ENCODE measurements at places on chromosomes 7 and 10.

- DNase-seq: no peak
Measured at GRCh38 chr7:80134536-80135308, at the start of gene GNAI1. Gene GNAI1, plus strand, starts transcription at chr7:80134831. Its CDS starts 330 bp downstream, at chr7:80135161.

DNA sequence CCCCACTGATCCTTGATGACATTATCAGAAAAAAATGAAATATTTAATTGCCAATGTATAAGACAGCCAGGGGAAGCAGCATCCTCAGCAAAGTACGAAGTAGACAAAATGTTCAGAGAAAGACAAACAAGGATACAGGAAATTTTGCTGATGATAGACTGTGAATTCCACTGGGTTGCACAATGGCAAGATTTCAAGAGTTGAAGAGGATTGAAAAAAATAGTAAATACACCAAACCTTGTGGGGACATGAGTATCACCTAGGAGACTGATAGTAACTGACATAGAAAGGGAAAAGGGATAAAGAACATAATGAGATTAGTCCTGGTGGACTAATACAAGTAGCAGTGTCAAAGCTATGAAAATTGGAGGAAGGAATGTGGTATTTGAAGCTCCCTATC lies 16.5 kb downstream of the CNOT4 start:
- no peak for DNase-seq

DNA sequence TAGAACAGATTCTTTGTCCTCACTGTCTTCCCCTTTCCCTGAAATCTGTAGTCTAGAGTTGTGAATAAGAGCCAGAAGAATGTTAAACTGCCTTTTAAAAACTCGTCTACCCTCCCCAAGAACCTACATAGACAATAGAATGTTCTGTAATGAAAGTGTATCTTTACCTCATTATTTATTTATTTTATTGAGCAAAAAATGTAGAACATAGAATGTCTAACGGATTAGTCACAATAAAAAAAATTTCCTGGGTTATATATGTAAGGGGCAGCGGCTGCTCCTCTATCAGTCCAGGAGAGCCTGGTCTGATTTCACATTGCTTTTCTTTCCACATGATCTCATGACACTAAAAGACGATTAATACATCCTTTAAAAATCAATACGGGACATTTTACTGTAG lies 135.7 kb downstream of the SDK1 start:
- DNase-seq: no peak

DNA sequence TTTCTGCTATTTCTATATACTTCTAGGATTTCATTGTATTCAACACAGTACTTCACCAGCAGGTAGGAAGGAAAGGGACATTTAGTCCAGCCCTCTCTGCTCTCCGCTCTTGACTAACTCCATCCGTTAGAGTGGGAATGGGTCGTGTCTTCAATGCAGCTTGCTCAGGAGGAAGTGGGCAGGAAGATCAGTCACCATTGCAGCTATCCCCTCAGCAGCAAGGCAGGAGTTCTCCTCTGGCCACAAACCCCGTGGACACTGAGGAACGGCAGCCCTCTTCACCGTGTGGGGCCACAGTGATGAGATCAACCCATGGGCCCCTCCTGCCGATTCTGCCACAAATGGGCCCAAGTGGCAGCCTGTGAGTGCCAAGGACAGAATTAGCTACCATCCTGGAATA lies 30.2 kb upstream of the IKZF1 start:
- DNase-seq: no peak

GRCh38 chr7:139249179-139249810 lies 18.3 kb downstream of the UBN2 start:
- no peak for DNase-seq

- no peak for DNase-seq
Measured at GRCh38 chr10:130300608-130301020, 164.4 kb downstream of the GLRX3 start.

- no peak for DNase-seq
Measured at GRCh38 chr7:1552200-1552599, 3.8 kb downstream of the TMEM184A start.

GRCh38 chr7:7681191-7681935 lies 37.0 kb downstream of the RPA3 start:
- peak; percentile 29 for DNase-seq

DNA sequence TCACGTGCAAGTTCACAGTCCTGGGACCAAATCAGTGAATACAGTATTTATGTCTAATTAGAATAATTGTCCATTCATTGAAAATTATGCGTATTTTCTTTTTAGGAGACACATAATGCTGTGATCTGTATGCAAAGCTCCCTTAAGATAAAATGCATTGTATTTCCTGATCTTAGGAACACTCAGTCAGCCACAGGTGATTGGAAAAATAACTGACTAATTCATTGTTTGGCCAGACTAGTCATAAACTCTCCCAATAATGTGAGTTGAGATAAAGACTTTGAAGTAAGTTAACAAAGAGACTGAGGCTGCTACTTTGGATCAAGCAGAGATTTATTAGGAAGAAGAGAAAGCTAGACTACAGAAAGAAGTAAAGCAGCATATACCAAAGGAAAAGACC lies 182.2 kb downstream of the GNAI1 start:
- DNase-seq: no peak

DNA sequence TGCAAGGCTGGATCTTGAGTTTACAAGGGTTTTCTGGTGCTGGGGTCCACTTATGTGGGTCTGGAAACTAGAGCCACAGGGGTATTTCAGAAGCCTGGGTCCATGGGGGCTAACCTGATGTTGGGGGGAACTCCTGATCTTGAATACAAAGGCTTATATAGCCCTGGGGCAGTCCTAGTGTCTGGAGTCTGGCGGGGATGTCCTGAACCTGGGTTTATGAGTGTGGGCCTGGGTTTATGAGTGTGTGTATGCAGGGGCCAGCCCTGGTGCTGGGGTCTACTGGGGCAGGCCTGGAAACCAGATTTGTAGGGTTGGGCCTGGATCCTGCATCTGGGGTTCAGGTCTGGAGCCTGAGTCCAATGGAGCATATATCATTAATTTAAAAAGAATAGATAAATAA lies 146.5 kb upstream of the C1GALT1 start:
- no peak for DNase-seq

DNA sequence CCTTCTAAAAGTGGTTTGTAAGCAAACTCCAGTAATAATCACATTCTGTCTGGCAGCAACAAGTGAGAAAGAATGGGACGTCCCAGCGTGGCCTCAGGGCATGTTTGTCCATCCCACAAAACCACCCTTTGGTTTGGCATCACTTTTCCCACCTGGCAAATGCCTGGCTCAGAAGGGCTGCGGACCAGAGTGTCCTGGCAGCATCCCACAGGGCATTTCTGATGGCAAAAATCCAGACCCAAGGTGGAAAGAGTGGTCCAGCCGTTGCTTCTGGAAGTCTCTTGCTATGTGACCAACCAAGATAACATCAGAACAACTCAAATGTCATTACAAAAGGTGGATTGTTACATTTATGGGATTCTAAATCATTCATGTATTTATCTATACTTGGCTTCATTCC lies 174.4 kb downstream of the CREB5 start:
- no peak for DNase-seq

- DNase-seq: no peak
Measured at GRCh38 chr10:112213098-112213823, 29.7 kb upstream of the GPAM start.

DNA sequence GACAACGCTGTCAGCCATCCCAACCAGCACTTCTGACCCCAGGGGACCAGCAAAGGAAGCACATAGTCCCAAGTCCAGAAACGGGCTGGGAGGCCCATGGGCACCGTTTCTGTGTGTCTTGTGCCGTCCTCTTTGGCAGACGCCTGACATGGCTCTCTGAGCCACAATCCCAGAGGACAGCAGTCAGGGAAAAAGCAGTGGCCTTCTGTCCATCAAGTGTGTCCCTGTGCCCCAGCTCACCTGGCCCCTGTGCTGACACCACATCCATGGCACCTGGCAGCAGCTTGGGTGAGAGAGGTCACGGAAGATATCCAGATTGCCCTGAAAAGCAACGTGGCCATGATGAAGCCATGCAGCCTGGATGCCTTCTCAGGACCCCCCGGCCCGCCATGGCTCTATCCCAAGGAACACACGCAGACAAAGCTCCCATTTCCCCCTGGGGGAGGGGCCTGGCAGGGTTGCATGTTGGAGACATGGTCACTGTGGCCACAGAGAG lies 38.1 kb upstream of the ANTXRL start:
- DNase-seq: no peak

DNA sequence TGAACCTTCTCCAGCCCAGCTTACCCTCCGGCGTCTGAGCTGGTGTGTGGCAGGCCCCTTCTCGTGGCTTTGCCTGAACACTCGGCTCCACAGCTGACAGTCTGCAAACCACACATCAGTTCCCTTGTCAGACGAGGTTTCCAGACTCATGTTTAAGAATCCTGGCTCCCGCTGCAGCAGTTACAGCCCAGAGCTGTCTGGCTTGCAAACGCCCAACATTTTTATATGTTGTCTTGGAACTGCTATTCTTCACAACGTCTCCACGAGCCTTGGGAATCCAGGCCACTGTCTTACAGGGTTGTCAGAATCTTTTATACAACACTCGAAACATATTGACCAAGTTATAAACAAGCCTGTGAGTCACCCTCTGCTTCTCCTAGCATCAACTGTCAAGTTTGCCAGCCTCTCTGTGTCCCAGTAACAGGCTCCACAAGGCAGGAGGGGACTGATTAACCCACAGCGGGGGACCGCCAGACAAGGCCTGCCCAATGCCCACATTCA lies 68.1 kb downstream of the TNS3 start:
- DNase-seq: no peak

DNA sequence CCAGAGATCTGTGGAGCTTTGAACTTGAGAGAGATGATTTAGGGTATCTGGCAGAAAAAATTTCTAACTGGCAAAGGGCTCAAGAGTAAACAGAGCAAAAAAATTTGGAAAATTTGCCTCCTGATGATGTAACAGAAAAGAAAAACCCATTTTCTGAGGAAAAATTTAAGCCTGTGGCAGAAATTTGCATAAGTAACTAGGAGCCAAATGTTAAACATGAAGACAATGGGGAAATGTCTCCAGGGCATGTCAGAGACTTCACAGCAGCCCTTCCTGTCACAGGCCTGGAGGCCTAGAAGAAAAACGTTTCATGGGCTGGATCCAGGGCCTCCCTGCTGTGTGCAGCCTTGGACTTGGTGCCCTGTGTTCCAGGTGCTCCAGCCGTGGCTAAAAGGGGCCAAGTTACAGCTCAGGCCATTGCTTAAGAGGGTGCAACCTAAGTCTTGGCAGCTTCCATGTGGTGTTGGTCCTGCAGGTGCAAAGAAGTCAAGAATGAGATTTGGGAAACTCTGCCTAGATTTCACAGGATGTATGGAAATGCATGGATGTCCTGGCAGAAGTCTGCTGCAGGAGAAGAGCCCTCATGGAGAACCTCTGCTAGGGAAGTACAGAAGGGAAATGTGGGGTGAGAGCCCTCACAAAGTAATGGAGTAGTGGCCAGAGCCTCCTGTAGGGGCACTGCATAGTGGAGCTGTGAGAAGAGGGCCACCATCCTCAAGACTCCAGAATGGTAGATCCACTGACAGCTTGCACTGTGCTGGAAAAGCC lies 8.1 kb downstream of the SEMA3D start:
- DNase-seq: no peak

GRCh38 chr10:71842856-71843686 lies 8.0 kb downstream of the PSAP start:
- no peak for DNase-seq

- no peak for DNase-seq
Measured at GRCh38 chr10:64733980-64734379, 1212.8 kb downstream of the REEP3 start.

- DNase-seq: no peak
Measured at GRCh38 chr10:96768136-96768535, 47.8 kb upstream of the PIK3AP1 start.

- no peak for DNase-seq
Measured at GRCh38 chr7:73526896-73527821, 5.1 kb upstream of the BAZ1B start.

DNA sequence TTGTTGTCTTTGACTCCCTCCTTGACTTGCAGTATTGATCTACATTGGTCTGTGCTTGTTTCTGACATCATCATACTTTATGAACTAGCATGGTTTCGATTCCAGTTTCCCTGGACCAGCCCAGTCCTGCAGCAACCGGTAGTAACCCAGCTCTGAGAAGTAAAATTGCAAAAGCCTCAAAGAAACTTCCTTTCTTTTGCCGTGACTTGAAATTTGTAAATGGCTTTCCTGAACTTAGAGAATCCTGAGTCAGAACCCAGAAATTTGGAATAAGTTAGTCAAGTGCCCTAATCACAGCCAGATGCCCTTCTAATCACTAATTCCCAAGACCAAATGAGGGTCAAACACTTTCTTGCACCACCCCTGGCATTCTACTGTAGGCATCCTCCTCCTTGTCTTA lies 15.0 kb downstream of the TAS2R60 start:
- no peak for DNase-seq

DNA sequence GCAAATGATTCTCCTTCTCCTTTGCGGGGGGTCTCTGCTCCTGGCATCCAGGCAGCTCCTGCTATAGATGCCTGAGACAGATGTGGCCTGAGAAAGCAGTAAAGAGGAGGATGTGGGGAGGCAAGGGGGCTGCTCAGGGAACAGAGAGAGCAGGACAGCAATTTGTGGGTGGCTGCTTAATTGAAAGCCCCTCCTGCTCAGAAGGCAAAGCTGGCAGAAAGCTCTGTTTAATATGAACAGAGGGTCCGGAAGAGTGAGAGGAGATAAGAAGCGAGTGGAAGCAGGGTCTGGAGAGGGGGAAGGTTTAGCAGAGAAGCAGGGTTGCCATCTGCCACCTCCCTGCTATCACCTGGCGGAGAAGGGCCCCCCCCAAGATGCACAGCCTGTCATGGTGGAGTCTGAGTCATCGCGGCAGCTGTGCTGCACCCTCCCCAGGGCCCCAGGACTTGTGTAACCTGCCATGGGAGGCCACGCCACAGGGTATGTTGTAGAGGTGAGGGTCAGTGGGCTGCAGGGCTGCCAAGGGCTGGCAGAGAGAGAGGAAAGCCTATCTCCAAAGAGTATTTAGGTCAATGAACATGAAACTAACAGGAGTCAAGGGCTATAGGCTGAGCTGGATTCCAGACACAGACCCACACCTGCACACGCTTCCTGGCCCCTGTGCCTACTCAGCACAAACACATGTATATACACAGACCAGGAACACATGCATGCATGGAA lies 1109.8 kb upstream of the AUTS2 start:
- DNase-seq: no peak

DNA sequence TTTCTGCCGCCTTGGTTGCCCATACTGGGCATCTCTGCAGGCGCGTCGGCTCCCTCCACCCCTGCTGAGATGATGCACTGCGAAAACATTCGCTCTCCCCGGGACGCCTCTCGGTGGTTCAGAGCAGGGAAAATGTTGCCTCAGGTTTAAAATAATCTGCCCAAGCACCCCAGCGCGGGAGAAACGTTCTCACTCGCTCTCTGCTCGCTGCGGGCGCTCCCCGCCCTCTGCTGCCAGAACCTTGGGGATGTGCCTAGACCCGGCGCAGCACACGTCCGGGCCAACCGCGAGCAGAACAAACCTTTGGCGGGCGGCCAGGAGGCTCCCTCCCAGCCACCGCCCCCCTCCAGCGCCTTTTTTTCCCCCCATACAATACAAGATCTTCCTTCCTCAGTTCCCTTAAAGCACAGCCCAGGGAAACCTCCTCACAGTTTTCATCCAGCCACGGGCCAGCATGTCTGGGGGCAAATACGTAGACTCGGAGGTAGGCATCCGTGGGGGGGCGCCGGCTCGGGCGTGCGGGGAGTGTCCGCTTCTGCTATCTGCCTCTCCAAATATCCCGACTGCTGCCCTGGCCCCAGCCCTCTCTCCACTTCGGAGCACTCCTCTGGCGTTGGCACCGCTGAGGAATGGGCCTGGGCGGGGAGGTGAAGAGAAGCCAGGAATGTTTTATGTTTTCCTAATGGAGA lies at the start of gene CAV1:
CAV1 (plus strand) TSS at position 428 of the 689 bp plus-strand sequence; CDS start at position 455, 27 bp downstream.
- peak; percentile 19 for DNase-seq

GRCh38 chr7:139731802-139732470 lies 45.9 kb downstream of the HIPK2 start:
- DNase-seq: no peak

GRCh38 chr10:120607710-120608703 lies 151.0 kb downstream of the PLPP4 start:
- no peak for DNase-seq

All from central memory CD4-positive, alpha-beta T cell (primary cell).